Stimulated activated CD8-positive, alpha-beta memory T cell treated with anti-CD3 and anti-CD28 coated beads, Interleukin-15, amount 100 ng/mL, for 24 hours (primary cell): ENCODE measurements at places on chromosomes 6 and 20.

DNA sequence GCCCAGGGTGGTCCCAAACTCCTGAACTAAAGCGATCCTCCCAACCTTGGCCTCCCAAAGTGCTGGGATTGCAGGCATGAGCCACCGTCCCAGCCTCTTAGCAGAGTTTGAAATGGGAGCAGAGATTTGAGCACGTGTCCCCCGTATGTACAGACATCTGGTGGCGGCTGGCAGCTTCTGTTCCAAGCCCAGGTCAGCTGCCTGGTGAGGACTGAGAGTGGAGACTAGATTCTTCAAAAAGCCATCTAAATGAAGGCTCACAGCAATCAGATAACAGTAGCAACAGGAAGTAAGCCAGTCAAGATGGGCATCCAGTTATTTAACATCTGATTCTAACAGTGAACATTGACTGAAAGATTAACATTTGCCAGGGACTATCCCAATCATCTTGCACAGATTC, 128.1 kb upstream of the AKAP12 start:
- no peak for DNase-seq

GRCh38 chr20:42112161-42112560, 494.0 kb upstream of the CHD6 start:
- DNase-seq, result no peak

DNA sequence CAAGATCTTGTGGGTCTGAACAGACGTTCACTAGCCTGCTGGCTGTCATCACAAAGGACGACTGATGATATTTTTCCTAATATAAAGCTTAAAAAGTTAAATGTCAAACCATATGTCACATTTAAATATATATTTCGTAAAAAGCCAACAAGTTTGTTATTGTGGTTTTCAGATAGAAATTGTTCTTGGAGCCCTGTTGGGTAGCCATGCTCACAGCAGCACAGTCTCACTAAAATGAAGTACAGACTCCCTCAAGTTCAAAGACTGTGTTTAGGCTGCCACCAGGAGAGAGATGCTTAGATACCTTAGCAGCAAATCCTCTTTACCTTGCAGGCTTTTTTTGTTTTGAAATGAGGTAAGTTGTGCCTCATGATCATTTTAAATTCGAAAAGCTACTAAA, 17.8 kb downstream of the EEF1E1 start:
- DNase-seq, result no peak

GRCh38 chr20:1293641-1294379, 27.7 kb downstream of the SNPH start:
- no peak for DNase-seq

DNA sequence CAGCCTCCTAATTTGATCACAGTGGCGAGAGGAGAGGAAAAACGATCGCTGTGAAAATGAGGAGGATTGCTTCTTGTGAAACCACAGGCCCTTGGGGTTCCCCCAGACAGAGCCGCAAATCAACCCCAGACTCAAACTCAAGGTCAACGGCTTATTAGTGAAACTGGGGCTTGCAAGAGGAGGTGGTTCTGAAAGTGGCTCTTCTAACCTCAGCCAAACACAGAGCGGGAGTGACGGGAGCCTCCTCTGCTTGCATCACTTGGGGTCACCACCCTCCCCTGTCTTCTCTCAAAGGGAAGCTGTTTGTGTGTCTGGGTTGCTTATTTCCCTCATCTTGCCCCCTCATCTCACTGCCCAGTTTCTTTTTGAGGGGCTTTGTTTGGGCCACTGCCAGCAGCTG, 28.7 kb downstream of the SAYSD1 start:
- DNase-seq, result no peak

GRCh38 chr6:168506460-168506859, 65.5 kb downstream of the SMOC2 start:
- DNase-seq, result no peak

DNA sequence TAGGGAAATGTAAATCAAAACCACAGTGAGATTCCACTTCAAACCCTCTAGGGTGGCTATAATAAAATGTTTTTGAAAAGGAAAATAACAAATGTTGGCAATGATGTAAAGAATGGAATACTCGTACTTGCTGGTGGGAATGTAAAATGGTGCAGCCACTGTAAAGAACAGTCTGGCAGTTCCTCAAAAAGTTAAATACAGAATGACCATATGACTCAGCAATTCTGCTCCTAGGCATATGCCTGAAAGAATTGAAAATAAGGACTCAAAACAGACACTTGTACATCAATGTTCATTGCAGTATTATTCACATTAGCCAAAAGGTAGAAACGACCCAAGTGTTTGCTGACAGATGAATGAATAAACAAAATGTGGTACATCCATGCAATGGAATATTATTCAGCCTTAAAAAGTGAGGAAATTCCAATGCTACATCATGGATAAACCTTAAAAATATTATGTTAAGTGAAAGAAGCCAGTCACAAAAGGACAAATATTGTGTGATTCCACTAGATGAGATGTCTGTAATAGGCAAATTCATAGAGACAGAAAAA, 10.2 kb upstream of the RNF114 start:
- no peak for DNase-seq

GRCh38 chr20:15036948-15037347, 699.5 kb upstream of the FLRT3 start:
- no peak for DNase-seq

GRCh38 chr20:46420878-46421277, 14.5 kb upstream of the ELMO2 start:
- no peak for DNase-seq

DNA sequence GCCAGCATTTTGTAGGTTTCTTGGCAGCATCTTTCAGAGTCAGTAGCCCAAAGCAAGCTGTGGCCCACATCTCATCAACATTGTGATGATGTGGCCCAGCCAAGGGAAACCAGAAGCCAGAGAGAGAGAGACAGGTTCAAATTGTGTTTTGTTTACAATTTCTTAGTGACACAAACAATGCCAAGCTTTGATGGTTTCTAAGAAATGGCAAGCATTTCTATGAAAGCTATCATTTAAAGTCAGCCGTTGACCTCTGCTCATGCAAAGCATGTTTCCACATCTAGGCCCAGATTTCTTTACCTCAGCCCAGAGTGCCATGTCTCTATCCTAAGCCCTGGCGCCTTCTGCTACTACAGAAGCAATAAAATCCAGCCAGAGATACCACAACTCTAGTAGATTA, 32.9 kb downstream of the GCM1 start:
- DNase-seq, result no peak

DNA sequence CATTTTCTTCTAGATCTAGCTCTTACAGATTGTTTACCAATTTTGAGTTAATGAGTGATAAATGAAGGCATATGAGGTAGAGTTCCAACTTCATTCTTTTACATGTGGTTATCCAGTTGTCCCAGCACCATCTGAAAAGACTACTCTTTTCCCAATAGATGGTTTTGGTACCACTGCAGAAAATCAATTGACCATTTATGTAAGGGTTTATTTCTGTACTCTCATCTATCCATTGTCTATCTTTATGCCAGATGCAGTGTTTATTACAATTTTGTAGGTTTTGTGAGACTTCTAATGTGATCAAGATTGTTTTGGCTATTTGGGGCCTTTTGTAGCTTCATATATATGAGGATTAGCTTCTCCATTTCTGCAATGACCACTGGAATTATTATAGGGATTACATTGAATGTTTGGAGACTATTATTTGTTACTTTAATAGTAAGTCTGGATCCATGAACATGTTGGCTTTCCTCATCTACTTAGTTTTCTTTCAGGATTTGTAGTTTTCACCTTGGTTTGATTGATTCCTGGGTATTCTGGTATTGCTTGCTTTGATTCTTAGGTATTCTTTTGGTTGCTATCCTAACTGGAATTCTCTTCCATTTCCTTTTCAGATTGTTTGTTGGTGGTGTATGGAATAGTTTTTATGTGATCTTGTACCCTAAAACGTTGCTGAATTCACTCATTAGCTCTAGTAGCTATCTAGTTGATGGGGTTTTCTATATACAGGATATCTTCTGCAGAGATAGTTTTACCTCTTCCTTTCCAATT, 10.4 kb downstream of the SNRPB start:
- no peak for DNase-seq

DNA sequence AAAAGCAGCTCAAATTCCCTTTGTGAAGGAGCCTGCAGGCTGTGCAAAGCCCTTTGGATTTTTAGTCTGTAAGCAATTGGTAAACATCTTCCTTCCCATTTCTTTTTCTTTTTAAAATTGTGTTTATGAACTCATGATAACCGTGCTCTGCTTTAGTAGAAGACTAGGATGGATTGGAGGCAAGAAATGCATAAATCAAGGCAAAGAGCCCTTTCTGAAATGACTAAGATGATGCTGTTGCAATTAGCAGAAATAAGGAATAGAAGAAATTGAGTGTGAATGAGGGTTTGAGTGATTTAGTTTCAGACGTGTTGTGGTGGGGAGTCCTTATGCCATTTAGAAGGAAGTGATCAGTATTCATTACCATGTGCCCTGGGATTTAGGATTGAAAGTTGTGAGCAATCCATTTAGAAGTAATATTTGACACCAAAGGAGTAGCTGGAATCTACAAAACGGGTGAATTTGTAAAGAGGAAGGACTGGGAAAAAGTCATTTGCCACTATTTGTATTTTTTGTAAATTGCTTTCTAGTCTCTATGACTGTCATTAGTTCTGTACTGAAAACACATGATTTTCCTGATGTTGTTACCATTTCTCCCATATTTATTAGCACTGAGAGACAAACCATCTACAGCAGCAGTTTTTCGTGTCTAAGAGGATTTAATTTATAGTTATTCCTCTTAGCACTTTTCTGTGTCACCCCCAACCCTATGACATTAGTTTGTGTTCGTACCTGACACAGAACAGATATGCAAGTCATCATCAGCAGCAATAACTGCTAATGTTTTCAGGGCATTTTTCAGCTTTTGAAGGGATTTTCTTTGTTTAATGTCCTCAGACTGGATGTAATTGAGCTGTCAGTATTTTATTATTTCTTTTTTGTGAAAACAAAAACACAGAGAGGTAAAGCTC, 265.0 kb downstream of the UTRN start:
- no peak for DNase-seq

GRCh38 chr6:34722451-34722850, 25.9 kb upstream of the ILRUN start:
- DNase-seq, result no peak
